ENCODE measurements at places on chromosomes 12 and 14.

- no peak for DNase-seq
These were observed 35.5 kb downstream of the TCTN1 start for GRCh38 chr12:110649341-110649847.

DNA sequence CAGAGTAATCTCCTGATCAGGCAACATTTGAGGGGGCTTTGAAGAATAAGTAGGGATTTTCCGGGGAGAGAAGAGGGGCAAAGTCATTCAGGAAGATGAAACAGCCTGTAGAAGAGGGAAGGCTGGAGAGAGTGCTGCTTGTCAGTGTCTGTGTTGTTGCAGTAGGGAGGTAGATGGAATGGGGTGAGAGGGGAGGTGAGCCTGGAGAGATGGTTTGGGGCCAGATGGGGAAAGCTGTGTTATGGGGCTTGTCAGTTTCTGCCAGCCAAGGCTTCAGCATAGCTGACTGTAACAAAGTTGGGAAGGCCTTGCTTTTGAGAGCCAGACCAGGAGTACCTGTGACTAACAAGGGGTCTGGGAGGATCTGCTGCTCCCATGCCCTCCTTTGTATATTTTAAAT lies 18.0 kb downstream of the BICD1 start:
- DNase-seq, result no peak

DNA sequence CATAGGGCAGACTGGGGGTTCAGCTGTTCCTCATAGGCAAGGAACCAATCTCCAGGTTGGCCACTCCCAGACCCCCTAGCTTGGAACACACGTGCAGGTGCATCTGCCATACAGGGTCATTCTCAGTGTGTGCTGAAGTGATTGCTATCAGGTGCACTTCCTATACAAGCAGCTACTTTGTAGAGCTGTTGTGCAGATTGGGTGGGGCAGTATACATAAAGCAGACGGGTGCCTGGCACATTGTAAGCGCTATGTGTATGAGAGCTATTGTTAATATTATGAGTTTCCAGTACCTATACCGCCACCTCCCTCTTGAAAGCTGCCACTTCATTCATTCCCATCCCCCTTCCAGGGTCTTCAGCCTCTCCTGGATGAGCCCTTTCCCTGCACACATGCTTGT lies 17.3 kb downstream of the IRF2BPL start:
- no peak for DNase-seq

DNA sequence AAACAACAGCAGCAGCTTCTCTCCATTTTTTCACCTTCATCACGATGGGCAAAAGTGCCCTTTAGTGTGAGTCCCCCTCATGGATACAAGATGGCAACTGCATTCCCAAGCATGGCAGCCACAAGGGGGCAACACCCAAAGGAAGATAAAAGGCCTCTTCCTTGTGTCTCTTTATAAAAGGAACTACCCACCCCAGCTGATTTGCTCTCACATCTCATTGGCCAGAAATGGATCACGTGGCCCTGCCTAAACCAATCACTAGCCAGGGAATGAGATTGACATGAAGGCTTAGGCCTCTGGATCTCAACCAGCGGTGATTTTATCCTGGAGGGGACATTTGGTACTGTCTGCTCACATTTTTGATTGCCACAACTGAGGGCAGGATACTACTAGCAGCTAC lies 21.9 kb upstream of the IFT81 start:
- no peak for DNase-seq

Data from substantia nigra (tissue), 51 donors.